Nephron progenitor cell (in vitro differentiated cells): ENCODE measurements at places on chromosomes 5 and 9.

- no peaks in the 10 kb centered on the region for H3K4me1 ChIP-seq
- no peak overlapping the region for H3K27ac ChIP-seq
- peaks cover 89% of the 10 kb centered on the region for H3K36me3 ChIP-seq
- no peaks in the 10 kb centered on the region for H3K27me3 ChIP-seq
Measured at GRCh38 chr9:14836885-14837284, 73.3 kb downstream of the FREM1 start.

GRCh38 chr9:77980622-77981021 is 51.0 kb downstream of the GNAQ start:
- H3K4me1 ChIP-seq = peaks cover 58% of the 10 kb centered on the region
- H3K27me3 ChIP-seq = no peaks in the 10 kb centered on the region
- H3K36me3 ChIP-seq = peaks cover 18% of the 10 kb centered on the region
- H3K27ac ChIP-seq = no peak overlapping the region
- H3K4me3 ChIP-seq = no peak overlapping the region

- DNase-seq = no peak
- no peaks in the 10 kb centered on the region for H3K36me3 ChIP-seq
- H3K4me1 ChIP-seq = peaks cover 15% of the 10 kb centered on the region
- peaks cover 10% of the 10 kb centered on the region for H3K27me3 ChIP-seq
Measured at GRCh38 chr9:107733523-107733894, 243.9 kb upstream of the KLF4 start.

GRCh38 chr9:135666534-135667462 is 3.7 kb downstream of the LCN9 start:
- no peaks in the 10 kb centered on the region for H3K36me3 ChIP-seq
- H3K4me3 ChIP-seq = no peak overlapping the region
- peaks cover 35% of the 10 kb centered on the region for H3K4me1 ChIP-seq
- DNase-seq = no peak
- no peak overlapping the region for H3K27ac ChIP-seq
- peaks cover 5% of the 10 kb centered on the region for H3K27me3 ChIP-seq

DNA sequence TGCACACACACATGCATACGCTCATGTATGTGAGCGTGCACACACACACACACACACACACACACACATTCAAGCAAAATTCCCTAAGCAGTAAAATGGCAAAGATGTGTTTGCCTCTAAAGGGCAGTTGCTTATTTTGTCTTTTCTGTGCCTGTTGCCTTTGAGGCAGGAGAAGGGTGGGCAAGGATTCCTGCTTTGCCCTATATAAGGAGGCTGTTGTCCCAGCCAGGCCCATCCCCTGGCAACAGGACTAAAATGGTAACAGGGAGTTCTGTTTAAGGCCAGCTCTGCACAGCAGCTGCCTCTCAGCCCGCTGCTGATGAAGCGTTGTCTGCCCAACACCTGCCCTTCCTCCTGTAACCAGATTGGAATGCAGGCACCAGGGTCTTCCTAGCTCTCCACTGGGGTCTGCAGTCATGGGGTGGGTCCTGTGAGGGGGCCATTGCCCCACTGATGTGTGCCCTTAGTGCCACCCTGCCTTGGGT is 64.4 kb downstream of the PPARGC1B start:
- H3K4me1 ChIP-seq = peaks cover 62% of the 10 kb centered on the region
- no peak overlapping the region for H3K4me3 ChIP-seq
- H3K36me3 ChIP-seq = no peaks in the 10 kb centered on the region
- DNase-seq = no peak
- peaks cover 11% of the 10 kb centered on the region for H3K27me3 ChIP-seq
- no peak overlapping the region for H3K27ac ChIP-seq

DNA sequence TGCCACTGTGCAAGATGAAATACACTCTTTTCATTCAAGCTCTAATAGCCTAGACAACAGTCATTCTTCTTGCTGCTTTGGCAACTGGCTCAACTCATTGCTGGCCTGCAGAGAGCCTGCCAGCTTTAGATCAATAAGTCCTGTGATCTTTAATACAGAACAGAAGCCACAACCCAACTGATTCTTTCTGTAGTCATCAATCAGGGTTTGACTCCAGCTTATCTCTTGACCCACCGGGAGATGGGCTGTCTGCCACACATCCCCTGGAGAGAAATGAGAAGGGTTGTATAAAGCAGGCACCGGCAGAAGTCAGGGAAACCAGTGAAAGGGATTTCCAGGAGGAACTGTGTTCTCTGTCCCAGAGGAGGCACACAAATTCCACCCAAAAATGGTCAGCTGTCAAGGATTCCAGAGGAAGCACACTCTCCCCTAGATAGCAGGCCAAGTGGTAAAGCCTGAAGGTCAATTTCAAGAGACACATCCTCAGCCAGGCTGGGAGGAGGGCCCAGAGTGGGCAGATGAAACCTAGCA is 24.5 kb downstream of the LHFPL2 start:
- peaks cover 85% of the 10 kb centered on the region for H3K4me1 ChIP-seq
- no peak for DNase-seq
- H3K27ac ChIP-seq = peak overlapping the region; percentile 95
- H3K27me3 ChIP-seq = peaks cover 3% of the 10 kb centered on the region

DNA sequence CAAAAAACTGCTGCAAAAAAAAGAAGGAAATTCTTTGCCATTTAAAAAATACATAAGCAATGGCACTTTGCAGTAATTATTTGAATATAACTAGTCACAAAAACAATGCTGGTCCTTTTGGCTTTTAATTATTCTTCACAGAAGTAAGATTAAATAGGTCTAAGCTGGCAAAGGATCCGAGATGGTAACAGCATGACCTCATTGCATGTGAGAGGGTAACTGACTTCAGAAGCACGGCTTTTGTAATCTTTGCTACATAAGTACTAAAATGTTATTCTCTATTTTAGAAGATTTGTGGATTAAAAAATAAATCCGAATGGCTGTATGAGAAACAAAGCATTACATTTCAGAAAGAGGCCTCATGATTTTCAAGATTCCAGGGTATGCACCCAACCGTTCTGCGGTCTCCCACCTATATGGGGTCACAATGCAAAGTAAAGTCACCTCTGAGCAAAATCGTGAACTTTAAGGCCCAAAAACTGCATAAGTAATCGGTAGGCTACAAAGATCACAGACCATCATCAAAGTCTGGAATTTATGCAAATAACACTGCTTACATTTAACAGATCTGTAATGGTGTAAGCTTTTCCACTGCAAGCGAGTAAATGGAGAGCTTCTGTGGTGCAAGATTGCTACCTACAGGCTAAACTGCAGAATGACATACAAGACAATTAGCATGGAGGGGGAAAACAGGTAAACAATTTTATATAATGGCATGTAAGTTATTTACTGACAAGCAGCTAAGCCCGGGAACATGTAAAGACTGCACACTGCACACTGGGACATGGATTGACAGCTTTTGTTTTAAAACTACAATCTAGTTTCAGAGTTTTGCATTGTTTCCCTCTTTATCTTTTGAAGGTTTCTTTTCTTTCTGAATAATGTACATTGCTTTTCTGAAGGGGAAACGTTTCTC is 231.6 kb downstream of the SLF1 start:
- H3K27me3 ChIP-seq = peaks cover 4% of the 10 kb centered on the region
- peaks cover 2% of the 10 kb centered on the region for H3K36me3 ChIP-seq
- no peak overlapping the region for H3K4me3 ChIP-seq

GRCh38 chr5:89267788-89268187 is 384.8 kb upstream of the MEF2C start:
- no peaks in the 10 kb centered on the region for H3K27me3 ChIP-seq
- H3K4me3 ChIP-seq = no peak overlapping the region
- peaks cover 6% of the 10 kb centered on the region for H3K4me1 ChIP-seq
- H3K27ac ChIP-seq = no peak overlapping the region

DNA sequence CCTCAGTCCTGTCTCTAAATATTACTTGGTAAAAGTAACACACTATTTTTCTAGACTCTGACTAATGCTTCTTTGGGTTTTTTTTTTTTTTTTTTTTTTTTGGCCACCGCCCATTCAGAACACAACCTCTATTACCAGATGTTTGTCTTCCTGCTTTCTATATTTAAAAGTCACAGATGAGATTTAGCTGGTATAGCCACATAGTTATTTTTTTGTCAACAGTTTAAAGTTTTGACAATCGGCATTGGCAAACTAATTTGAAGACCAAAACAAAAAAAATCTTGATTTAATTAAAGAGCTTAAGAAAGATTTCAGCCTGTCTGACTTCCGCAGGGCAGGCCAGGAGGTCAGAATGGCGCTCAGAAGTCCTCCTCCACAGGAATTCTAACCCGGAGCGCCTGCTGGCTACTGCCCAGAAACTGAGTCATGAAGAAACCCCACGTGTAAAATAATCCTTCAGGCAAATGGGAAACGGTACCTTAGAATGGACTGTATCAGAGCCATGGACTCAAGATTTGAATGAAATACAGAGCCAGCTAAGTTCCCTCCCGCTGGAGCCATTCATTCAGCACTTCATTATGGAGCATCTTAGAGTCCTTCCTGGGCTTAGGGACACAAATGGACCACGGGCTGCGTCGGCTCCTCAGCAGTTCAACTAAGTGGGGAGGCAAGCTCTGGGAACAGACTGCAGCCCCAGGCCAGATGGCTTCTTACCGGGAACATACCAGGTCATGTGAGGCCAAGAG is 55.6 kb downstream of the PTPDC1 start:
- peaks cover 2% of the 10 kb centered on the region for H3K27me3 ChIP-seq
- H3K27ac ChIP-seq = peak overlapping the region; percentile 53
- H3K36me3 ChIP-seq = no peaks in the 10 kb centered on the region
- DNase-seq = no peak
- no peak overlapping the region for H3K4me3 ChIP-seq

DNA sequence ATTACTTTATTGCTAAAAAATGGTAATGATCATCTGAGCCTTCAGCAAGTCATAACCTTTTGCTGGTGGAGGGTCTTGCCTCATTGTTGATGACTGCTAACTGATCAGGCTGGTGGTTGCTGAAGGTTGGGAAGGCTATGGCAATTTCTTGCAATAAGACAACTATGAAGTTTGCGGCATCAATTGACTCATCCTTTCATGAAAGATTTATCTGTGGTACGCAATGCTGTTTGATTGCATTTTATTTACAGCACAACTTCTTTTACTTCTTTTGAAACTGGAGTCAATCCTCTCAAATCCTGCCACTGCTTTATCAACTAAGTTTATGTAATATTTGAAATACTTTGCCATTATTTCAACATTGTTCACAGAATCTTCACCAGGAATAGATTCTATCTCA is 58.3 kb upstream of the ACO1 start:
- no peaks in the 10 kb centered on the region for H3K4me1 ChIP-seq
- no peaks in the 10 kb centered on the region for H3K27me3 ChIP-seq
- H3K4me3 ChIP-seq = no peak overlapping the region
- H3K27ac ChIP-seq = no peak overlapping the region
- no peaks in the 10 kb centered on the region for H3K36me3 ChIP-seq
- DNase-seq = no peak

DNA sequence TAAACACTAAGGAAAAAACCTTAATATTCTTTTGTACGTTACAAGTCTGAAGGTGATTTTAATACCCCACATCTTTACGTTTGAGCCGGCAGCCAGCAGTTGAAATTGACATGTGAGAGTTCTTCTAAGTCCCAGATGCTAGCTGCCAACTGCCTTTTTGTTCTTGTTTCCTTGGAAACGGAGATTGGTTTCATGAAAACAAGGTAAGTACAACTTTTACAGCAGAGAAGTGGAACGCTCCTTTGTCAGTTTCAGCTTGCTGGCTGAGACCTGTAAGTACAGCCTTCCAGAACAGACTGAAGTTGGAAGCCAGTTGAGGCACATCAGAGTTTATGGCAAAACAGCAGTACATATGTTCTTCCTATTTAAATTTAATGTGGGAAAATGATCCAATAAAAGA is 1018.4 kb upstream of the ARRDC3 start:
- H3K27me3 ChIP-seq = no peaks in the 10 kb centered on the region
- H3K36me3 ChIP-seq = no peaks in the 10 kb centered on the region
- H3K27ac ChIP-seq = no peak overlapping the region
- H3K4me1 ChIP-seq = peaks cover 6% of the 10 kb centered on the region
- no peak overlapping the region for H3K4me3 ChIP-seq

- H3K4me1 ChIP-seq = peaks cover 13% of the 10 kb centered on the region
- DNase-seq = no peak
- H3K4me3 ChIP-seq = no peak overlapping the region
- H3K36me3 ChIP-seq = peaks cover 61% of the 10 kb centered on the region
Measured at GRCh38 chr5:31537851-31538250, 5.8 kb downstream of the C5orf22 start.

DNA sequence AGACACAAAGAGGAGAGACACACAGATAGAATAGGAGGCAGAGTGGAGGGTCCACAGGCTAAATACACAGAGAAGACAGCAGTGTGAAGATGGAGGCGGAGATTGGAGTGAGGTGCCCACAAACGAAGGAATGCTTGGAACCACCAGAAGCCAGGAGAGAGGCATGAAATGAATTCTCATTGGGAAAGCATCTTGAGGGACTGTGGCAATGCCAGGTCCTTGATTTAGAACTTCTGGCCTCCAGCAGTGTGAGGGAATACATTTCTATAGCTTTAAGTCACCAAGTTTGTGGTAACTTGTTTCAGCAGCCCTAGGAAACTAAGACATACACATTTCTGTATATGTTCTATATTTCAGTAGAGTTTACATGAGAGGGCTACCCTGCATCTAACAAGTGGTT is 396.6 kb upstream of the ZNF608 start:
- H3K27me3 ChIP-seq = peaks cover 3% of the 10 kb centered on the region
- H3K27ac ChIP-seq = no peak overlapping the region
- H3K36me3 ChIP-seq = peaks cover 6% of the 10 kb centered on the region
- peaks cover 28% of the 10 kb centered on the region for H3K4me1 ChIP-seq
- no peak overlapping the region for H3K4me3 ChIP-seq
- DNase-seq = no peak

GRCh38 chr5:43244823-43245565 is 53.0 kb downstream of the NIM1K start:
- H3K27me3 ChIP-seq = peaks cover 13% of the 10 kb centered on the region
- no peak overlapping the region for H3K27ac ChIP-seq
- H3K4me1 ChIP-seq = peaks cover 4% of the 10 kb centered on the region
- no peak overlapping the region for H3K4me3 ChIP-seq

GRCh38 chr9:104094534-104095015 is 466 bp downstream of the SMC2 start:
- H3K27ac ChIP-seq = peak overlapping the region; percentile 100
- peak overlapping the region; percentile 93 for H3K4me3 ChIP-seq
- no peaks in the 10 kb centered on the region for H3K27me3 ChIP-seq
- H3K4me1 ChIP-seq = peaks cover 56% of the 10 kb centered on the region
- H3K36me3 ChIP-seq = peaks cover 19% of the 10 kb centered on the region

DNA sequence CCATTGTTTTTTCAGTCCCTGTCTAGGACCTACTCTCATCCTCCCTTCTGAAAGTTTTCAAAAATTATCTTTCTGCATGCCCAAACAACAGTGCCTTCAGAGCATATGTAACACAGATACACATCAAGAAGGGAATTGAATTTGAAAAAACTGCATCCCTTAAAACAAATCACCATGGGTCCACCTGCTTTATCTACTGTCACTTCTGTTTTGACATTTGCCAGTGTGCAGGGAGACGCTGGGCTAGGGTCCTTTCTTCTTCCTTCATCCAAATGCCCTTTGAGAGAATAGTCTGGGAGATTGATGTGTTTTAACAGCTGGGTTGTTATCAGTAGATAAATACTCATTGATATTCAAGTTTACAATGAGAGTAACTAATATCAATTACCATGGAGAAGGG is 1630.1 kb downstream of the MAT2B start:
- no peaks in the 10 kb centered on the region for H3K36me3 ChIP-seq
- H3K4me3 ChIP-seq = no peak overlapping the region
